Sigmoid colon (tissue), 7 donors: ENCODE measurements at places on chromosomes 7 and 10. TPM values are rescaled to one million over a fixed set of nuclear protein-coding genes. Genes with fewer than 3 reads are reported as not detected.

MALRD1 gene
- 0.95 TPM for total RNA-seq

DNA sequence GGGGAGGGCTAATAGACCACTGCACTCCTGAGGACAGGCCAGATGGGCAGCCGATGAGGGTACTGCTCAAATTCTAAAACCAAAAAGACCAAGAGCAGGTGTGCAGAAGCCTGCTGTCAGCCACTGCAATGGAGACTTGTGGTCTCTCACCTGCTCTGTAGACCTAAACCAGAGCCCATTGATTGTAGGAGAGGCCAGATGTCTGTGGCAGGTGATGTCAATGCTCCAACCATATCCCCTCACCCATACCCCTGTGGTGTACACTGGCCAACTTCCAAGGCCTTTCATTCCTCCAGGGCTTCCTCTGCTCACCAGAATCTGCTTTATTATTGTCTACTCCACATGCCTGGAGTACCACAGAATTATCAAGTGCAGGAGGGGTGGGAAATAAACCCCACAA lies 116.9 kb upstream of the CHST15 start:
- no peak overlapping the region for H3K4me3 ChIP-seq
- H3K36me3 ChIP-seq, result no peaks in the 10 kb centered on the region
- no peak overlapping the region for H3K27ac ChIP-seq
- no peaks in the 10 kb centered on the region for H3K4me1 ChIP-seq

GRCh38 chr10:78828647-78829539 lies 239.9 kb upstream of the ZMIZ1 start:
- no peak overlapping the region for H3K27ac ChIP-seq
- H3K36me3 ChIP-seq, result no peaks in the 10 kb centered on the region
- H3K4me1 ChIP-seq, result peaks cover 29% of the 10 kb centered on the region
- no peak for DNase-seq
- H3K4me3 ChIP-seq, result no peak overlapping the region
- H3K27me3 ChIP-seq, result no peaks in the 10 kb centered on the region

DNA sequence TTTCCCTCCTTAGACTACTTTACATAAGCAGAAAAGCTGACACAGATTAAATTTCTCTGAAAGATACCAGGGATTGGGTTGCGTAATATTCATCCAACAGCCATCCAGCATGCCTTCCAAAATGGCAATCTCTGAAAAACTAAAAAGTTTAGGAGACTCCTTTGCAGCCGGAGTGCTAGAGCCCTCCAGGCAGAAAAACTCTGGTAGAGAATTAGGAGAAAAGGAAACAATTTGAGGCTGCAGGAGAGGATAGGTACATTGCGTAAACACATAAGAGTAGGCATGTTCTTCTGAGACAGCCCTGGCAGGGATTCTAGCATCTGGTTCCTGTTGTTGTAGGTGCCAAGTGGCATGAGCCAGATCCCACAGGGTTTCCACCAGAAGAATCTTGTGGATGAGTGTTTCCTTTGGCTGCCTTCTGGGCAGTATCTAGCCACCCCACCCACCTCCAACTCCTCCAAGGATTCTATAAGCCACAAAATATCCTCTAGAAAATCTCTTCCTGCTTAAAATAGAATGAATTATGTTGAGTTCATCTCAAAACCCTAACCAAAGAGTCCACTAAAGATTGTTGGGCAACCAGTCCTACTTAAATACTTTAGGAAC lies 402.4 kb downstream of the HGF start:
- no peaks in the 10 kb centered on the region for H3K27me3 ChIP-seq
- H3K4me1 ChIP-seq, result peaks cover 9% of the 10 kb centered on the region
- peak; percentile 83 for DNase-seq

GRCh38 chr10:44950326-44951225 lies 9.0 kb upstream of the RASSF4 start:
- H3K4me3 ChIP-seq, result no peak overlapping the region
- no peaks in the 10 kb centered on the region for H3K27me3 ChIP-seq
- DNase-seq, result peak; percentile 56
- peaks cover 8% of the 10 kb centered on the region for H3K4me1 ChIP-seq

ZNHIT1 gene
- 88.5 TPM for total RNA-seq

GRCh38 chr7:122143376-122143750 lies 686 bp downstream of the AASS start:
- peak overlapping the region; percentile 91 for H3K27ac ChIP-seq
- no peaks in the 10 kb centered on the region for H3K27me3 ChIP-seq
- no peaks in the 10 kb centered on the region for H3K4me1 ChIP-seq
- no peaks in the 10 kb centered on the region for H3K36me3 ChIP-seq
- H3K4me3 ChIP-seq, result peak overlapping the region; percentile 80

CABCOCO1 gene
- 0.36 TPM for total RNA-seq

DNA sequence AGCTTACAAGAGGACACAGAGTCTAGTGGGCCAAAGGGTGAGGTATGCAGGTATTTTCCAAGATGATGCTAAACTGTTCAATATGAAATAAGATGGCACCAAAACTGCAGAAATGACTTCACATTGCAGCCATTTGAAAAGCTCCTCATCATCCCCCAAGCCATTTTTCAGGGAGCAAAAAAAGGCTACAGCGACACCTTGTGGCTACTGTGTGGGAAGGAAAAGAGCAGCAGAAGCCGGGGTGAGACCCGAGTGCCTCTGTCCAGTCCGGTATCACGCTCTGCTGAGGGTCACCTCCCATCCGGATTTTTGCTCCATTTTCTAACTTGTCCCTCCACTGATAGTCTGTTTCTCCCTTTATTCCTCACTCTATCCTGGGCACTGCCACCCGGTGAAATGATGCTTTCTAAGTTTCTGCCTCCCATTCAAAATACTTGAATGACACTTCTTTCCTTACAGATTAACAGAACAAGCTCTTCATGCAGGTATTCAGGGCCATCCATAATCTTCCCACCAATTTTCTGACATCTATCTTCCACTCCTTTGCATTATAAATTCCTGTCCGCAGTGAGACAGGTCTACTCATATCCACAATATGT lies 220.2 kb downstream of the DGKI start:
- no peak overlapping the region for H3K4me3 ChIP-seq
- H3K27ac ChIP-seq, result no peak overlapping the region
- H3K36me3 ChIP-seq, result no peaks in the 10 kb centered on the region
- H3K4me1 ChIP-seq, result no peaks in the 10 kb centered on the region

DNA sequence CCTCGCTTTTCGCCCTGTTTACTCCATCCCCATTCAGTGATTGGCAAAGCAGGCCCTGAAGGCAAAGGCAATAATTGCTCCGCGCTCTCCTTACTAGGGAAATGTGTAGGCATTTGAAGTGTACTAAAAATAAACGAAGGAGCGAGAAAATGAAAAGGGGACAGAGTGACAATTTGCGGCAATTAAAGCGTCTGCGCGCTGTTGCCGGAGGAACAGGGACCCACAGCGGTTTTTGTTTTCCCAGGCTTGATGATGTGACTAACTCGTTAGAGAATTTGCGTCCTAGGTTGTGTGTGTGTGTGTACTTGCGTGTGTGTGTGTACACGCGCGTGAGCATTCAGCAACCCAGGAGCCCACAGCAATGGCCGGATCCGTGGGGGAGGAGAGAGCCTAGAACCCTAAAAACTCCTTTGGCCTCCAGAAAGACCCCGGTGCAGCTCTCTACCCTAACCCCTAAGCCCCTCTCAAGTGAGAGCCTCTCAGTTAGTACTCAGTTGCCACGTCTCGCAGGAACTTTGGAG lies 7.8 kb upstream of the DLX6 start:
- H3K4me3 ChIP-seq, result no peak overlapping the region
- no peaks in the 10 kb centered on the region for H3K4me1 ChIP-seq
- DNase-seq, result no peak

DNA sequence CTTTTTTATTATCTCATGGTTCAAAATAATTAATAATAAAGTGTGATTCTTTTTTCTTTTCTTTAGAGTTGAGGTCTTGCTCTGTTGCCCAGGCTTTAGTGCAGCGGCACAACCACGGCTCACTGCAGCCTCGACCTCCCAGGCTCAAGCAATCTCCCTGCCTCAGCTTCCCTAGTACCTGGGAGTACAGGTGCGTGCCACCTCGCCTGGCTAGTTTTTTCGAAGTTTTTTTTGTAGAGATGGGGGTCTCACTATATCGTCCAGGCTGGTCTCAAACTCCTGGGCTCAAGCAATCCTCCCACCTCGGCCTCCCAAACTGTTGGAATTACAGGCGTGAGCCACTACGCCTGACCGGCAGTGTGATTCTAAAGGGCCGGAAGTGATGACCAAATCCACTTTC lies 28.0 kb upstream of the MSRB2 start:
- no peaks in the 10 kb centered on the region for H3K36me3 ChIP-seq
- H3K27ac ChIP-seq, result no peak overlapping the region
- peaks cover 41% of the 10 kb centered on the region for H3K4me1 ChIP-seq
- H3K27me3 ChIP-seq, result no peaks in the 10 kb centered on the region

- no peaks in the 10 kb centered on the region for H3K27me3 ChIP-seq
- DNase-seq, result no peak
- no peak overlapping the region for H3K27ac ChIP-seq
- H3K36me3 ChIP-seq, result no peaks in the 10 kb centered on the region
- H3K4me3 ChIP-seq, result no peak overlapping the region
- H3K4me1 ChIP-seq, result no peaks in the 10 kb centered on the region
These were observed 283.6 kb downstream of the ADRA2A start for GRCh38 chr10:111360260-111360925.

DNA sequence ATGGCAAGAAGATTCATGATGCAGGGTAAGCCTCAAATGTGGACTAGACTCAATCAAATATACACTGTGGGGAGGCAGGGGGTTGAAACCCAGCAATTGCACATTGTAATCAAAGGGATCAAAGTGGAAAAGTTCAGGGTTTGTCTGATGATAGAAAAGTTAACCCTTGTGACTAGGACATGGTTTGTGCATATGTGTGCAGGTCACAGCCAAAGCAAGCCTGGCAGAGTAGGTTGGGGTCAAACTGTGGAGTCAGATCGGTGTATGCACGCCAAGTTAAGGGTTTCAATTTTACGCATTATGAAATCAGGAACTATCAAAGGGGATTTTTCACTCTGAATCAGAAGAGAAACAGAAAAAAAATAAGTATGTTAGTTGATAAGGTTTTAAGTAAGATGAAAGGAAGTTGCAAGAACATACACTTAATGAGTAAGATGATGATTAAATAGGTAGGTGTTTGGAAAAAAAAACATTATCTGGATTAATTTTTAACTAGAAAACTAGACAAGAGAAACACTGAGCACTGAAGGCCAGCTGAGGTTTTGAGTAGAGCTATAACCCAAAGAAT lies 188.3 kb downstream of the DGKB start:
- H3K27ac ChIP-seq, result no peak overlapping the region
- no peaks in the 10 kb centered on the region for H3K4me1 ChIP-seq
- H3K4me3 ChIP-seq, result no peak overlapping the region
- H3K36me3 ChIP-seq, result no peaks in the 10 kb centered on the region
- H3K27me3 ChIP-seq, result no peaks in the 10 kb centered on the region

GRCh38 chr10:69645296-69646184 lies 15.5 kb downstream of the FAM241B start:
- H3K36me3 ChIP-seq, result no peaks in the 10 kb centered on the region
- H3K4me3 ChIP-seq, result no peak overlapping the region
- DNase-seq, result peak; percentile 46
- no peaks in the 10 kb centered on the region for H3K4me1 ChIP-seq
- no peak overlapping the region for H3K27ac ChIP-seq

TAX1BP1 gene
- total RNA-seq, result 170 TPM

- no peak for DNase-seq
- H3K4me1 ChIP-seq, result no peaks in the 10 kb centered on the region
- H3K27me3 ChIP-seq, result no peaks in the 10 kb centered on the region
- H3K36me3 ChIP-seq, result no peaks in the 10 kb centered on the region
These were observed 65.9 kb downstream of the BBS9 start for GRCh38 chr7:33195264-33195663.

TAS2R41 gene
- total RNA-seq, result 1.6 TPM

- H3K4me1 ChIP-seq, result no peaks in the 10 kb centered on the region
- no peak overlapping the region for H3K27ac ChIP-seq
- no peak overlapping the region for H3K4me3 ChIP-seq
- no peaks in the 10 kb centered on the region for H3K27me3 ChIP-seq
- DNase-seq, result no peak
- no peaks in the 10 kb centered on the region for H3K36me3 ChIP-seq
These were observed 58.3 kb downstream of the MALSU1 start for GRCh38 chr7:23357190-23358093.

DNA sequence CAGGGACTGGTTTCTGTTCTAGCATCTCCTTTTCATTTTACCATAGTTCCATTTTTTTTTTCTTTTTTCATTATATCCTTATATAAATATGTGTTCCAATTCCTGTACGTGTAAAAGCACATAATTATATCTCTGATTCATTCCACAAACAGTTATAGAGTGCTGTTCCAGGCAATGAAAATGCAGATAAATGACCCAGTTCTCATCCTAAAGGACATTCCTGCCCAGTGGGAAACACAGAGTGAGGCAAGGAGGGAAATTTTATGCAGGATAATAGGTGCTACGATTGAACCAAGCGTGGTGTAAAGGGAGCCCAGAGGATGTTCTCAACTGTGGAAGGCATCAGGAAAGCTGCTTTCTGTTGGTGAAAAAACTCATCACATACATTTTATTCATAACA lies 408.1 kb downstream of the GATA3 start:
- no peak overlapping the region for H3K27ac ChIP-seq
- no peaks in the 10 kb centered on the region for H3K4me1 ChIP-seq

GRCh38 chr10:20647756-20648155 lies 249.4 kb downstream of the NEBL start:
- no peak overlapping the region for H3K4me3 ChIP-seq
- no peaks in the 10 kb centered on the region for H3K27me3 ChIP-seq
- DNase-seq, result no peak
- no peaks in the 10 kb centered on the region for H3K36me3 ChIP-seq
- no peaks in the 10 kb centered on the region for H3K4me1 ChIP-seq

EPO gene
- not detected for total RNA-seq

GRCh38 chr10:12507165-12507850 lies 158.0 kb downstream of the CAMK1D start:
- no peaks in the 10 kb centered on the region for H3K27me3 ChIP-seq
- no peaks in the 10 kb centered on the region for H3K36me3 ChIP-seq
- H3K27ac ChIP-seq, result no peak overlapping the region
- no peak for DNase-seq

DNA sequence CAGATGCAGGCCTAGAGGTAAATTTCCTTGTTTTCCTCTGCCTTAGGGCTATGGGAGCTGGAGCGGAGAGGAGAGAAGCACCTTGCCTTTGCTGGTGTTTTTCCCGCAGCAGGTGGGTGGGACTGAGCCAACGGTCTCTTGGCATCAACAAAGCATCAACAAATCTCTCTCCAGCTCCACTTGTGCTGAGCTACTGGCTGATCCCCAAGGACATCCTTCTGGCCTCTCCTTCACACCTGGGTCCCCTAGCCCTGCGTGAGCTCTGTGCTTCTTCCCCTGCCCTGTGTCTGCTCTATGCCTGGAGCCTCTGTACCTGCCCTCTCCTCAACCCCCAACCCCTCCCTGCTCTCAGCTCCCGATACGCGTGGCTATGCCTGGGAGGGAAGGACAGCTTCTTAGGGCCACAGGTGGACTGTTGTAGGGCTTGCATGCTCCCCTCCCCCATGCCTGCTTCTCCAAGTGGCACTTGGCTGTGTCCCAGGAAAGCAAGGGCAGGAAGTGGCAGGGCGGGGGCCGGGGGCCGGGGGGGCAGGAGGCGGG lies 3.2 kb upstream of the CLDN4 start:
- H3K36me3 ChIP-seq, result no peaks in the 10 kb centered on the region
- peak overlapping the region; percentile 28 for H3K27ac ChIP-seq
- DNase-seq, result no peak
- H3K27me3 ChIP-seq, result peaks cover 7% of the 10 kb centered on the region

LIPK gene
- not detected for total RNA-seq

GRCh38 chr10:13525663-13526062 lies 3.2 kb downstream of the BEND7 start:
- no peak overlapping the region for H3K4me3 ChIP-seq
- no peaks in the 10 kb centered on the region for H3K36me3 ChIP-seq
- H3K27me3 ChIP-seq, result no peaks in the 10 kb centered on the region
- peaks cover 37% of the 10 kb centered on the region for H3K4me1 ChIP-seq

SH2B2 gene
- 10.5 TPM for total RNA-seq

TMEM270 gene
- total RNA-seq, result not detected

ANKRD30A gene
- not detected for total RNA-seq

ZNF679 gene
- not detected for total RNA-seq

PRLHR gene
- total RNA-seq, result not detected
